ENCODE measurements at places on chromosomes 3 and 15.

DNA sequence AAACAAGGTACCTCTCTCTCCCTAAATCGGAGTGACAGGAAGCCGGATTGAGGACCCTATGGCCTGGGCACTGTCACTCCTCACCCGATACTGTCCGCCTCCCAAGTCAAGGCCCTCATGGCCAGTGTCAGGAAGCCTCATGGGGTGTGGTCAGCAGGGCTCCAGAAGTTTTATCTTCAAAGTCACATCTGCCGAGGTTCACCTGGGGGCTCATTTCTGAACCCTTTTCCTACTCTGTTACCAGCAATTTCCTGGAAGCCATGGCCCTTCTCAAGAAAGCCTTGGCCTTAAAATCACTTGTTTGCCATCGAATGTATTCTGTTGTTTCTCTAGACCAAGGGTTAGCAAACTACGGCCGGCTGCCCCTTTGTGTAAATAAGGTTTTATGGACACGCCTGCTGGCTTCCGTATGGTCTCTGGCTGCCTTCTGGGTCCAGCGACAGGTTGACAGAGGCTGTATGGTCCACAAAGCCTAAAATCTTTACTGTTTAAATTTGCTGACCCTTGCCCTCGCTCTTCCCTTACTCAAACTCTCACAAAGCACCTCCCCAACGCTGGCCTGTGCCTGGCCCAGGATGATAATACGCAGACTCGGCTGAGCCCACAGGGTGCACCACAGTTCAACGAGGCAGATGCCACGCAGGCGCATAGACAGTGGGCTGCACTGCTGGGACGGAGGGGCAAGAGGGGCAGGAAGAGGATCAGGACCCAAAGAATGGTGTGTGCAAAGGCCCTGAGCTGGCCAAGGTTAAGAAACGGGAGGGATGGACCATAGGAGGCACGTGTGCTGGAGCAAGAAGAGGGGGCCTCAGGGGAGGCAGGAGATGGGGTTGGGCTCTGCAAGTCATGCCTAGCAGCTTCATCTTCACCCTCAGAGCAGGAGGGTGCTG lies 24.7 kb upstream of the DUSP7 start:
- no peak for DNase-seq

DNA sequence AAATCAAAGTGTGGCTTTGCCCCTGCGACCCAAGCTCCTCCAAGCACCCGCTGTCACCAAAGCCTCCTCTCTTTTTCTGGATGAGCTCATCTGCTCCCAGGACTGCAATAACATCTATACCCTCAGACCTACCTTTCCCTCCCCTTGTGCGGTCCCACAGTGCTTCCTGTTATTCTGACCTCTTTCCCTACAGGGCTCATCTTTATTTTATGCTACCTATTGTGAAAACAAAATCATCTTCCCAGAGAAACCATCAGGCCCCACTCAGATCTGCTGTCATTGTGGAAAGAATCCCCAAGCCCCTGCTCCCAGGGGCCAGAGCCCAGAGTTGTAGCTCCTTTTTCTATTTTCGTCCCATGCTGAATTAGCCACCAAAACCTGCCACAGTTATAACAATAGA lies 162.2 kb downstream of the MEIS2 start:
- no peak for DNase-seq

GRCh38 chr3:51535146-51536019 lies 3.1 kb upstream of the RAD54L2 start:
- DNase-seq = no peak

GRCh38 chr3:128083980-128084674 lies 31.9 kb downstream of the SEC61A1 start:
- no peak for DNase-seq

- no peak for DNase-seq
These were observed 44.0 kb upstream of the EHHADH start for GRCh38 chr3:185297867-185298266.

DNA sequence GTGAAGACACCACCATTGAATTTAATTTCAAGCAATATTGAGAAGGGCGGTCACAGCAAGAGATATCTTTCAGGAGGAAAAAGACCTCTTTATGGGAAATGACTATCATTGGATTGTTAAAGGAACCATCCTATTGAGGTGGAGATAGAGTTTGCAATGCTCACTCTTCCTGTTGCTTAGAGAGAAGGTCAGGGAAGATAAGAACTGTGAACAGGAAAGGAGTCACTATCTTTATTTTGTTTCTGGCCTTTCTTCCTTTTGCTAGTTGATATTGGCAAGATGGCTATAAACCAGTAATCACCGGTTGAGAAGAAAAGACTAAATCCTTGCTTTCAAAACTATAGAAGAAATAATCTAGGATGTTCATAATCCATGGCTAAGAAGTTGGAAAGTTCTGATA lies 112.1 kb upstream of the TMEM108 start:
- no peak for DNase-seq
